ENCODE measurements at places on chromosomes 5 and 9. TPM values are rescaled to one million over a fixed set of nuclear protein-coding genes. Genes with fewer than 3 reads are reported as not detected.

FER gene
- total RNA-seq: 36.0 TPM

CDH9 gene
- not detected for total RNA-seq

IL3 gene
- not detected for total RNA-seq

SLC6A19 gene
- total RNA-seq: 0.09 TPM

MOB3B gene
- 3.1 TPM for total RNA-seq

AQP7 gene
- 6.4 TPM for total RNA-seq

CKMT2 gene
- total RNA-seq: 25.4 TPM

ALDH1A1 gene
- 16.8 TPM for total RNA-seq

SLC25A2 gene
- total RNA-seq: 0.23 TPM

ZNF608 gene
- total RNA-seq: 22.6 TPM

RETREG1 gene
- total RNA-seq: 13.5 TPM

EIF4E1B gene
- total RNA-seq: not detected

ENTREP1 gene
- total RNA-seq: 32.8 TPM

SLC36A2 gene
- total RNA-seq: not detected

SLC45A2 gene
- total RNA-seq: 0.09 TPM

TMEM215 gene
- total RNA-seq: not detected

LAMC3 gene
- total RNA-seq: 0.55 TPM

IL4 gene
- not detected for total RNA-seq

IL31RA gene
- 2.1 TPM for total RNA-seq

ORM2 gene
- total RNA-seq: 0.91 TPM

TNC gene
- 92.5 TPM for total RNA-seq

PCDHA9 gene
- total RNA-seq: 0.51 TPM

LHX3 gene
- total RNA-seq: 1.3 TPM

GADD45G gene
- total RNA-seq: 28.4 TPM

PLPP7 gene
- 32.5 TPM for total RNA-seq

FGF10 gene
- total RNA-seq: 3.1 TPM

C5orf46 gene
- total RNA-seq: 0.59 TPM

TRIP13 gene
- total RNA-seq: 1.8 TPM
